ENCODE measurements at places on chromosomes 2 and 18. TPM values are rescaled to one million over a fixed set of nuclear protein-coding genes. Genes with fewer than 3 reads are reported as not detected.

FBXO15 gene
- total RNA-seq: 0.79 TPM

AFG3L2 gene
- total RNA-seq: 77.2 TPM

KRCC1 gene
- total RNA-seq: 36.6 TPM

FAM161A gene
- 2.3 TPM for total RNA-seq

FAM237A gene
- total RNA-seq: not detected

KIF5C gene
- 0.21 TPM for total RNA-seq

GORASP2 gene
- total RNA-seq: 140 TPM

DNA sequence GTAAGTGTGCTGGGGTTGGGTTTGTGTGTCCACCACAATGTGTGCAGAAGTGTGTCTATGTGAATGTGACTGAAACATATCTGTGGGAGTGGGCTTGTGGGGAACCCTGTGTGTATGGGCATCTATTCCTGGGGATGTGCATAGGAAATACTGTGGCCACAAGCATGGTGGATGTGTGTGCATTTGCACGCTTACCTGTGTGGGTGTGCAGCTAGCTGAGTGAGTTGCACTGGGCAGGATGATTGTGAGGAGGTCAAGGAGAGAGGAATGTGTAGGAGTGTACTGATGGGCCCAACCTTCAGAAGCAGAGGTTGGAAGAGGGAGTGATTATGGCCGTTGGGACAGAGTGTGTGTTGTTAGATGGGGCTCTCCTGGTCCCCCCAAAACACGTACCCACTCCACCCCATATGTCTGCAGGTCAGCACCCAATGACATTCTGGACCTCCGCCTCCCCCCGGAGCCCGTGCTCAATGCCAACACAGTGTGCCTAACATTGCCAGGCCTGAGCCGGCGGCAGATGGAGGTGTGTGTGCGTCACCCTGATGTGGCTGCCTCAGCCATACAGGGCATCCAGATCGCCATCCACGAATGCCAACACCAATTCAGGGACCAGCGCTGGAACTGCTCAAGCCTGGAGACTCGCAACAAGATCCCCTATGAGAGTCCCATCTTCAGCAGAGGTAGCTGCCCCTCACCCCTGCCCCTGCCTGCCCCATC is 1.2 kb downstream of the WNT10A start:
- no peak overlapping the region for H3K4me3 ChIP-seq
- H3K4me1 ChIP-seq: peaks cover 18% of the 10 kb centered on the region
- no peak for DNase-seq
- no peaks in the 10 kb centered on the region for H3K27me3 ChIP-seq
- no peaks in the 10 kb centered on the region for H3K36me3 ChIP-seq

- peak overlapping the region; percentile 57 for H3K4me3 ChIP-seq
- no peak overlapping the region for H3K27ac ChIP-seq
- no peak for DNase-seq
- H3K4me1 ChIP-seq: no peaks in the 10 kb centered on the region
Observed at GRCh38 chr2:130756053-130756873, 923 bp downstream of the AMER3 start.

- no peaks in the 10 kb centered on the region for H3K27me3 ChIP-seq
- H3K36me3 ChIP-seq: no peaks in the 10 kb centered on the region
- peaks cover 6% of the 10 kb centered on the region for H3K4me1 ChIP-seq
- DNase-seq: no peak
- no peak overlapping the region for H3K27ac ChIP-seq
- H3K4me3 ChIP-seq: no peak overlapping the region
Observed at GRCh38 chr18:9700261-9700796, 7.8 kb upstream of the RAB31 start.

- H3K27me3 ChIP-seq: no peaks in the 10 kb centered on the region
- no peaks in the 10 kb centered on the region for H3K4me1 ChIP-seq
- no peak overlapping the region for H3K4me3 ChIP-seq
- H3K36me3 ChIP-seq: no peaks in the 10 kb centered on the region
Observed at GRCh38 chr2:133552821-133553220, 15.4 kb downstream of the NCKAP5 start.

DNA sequence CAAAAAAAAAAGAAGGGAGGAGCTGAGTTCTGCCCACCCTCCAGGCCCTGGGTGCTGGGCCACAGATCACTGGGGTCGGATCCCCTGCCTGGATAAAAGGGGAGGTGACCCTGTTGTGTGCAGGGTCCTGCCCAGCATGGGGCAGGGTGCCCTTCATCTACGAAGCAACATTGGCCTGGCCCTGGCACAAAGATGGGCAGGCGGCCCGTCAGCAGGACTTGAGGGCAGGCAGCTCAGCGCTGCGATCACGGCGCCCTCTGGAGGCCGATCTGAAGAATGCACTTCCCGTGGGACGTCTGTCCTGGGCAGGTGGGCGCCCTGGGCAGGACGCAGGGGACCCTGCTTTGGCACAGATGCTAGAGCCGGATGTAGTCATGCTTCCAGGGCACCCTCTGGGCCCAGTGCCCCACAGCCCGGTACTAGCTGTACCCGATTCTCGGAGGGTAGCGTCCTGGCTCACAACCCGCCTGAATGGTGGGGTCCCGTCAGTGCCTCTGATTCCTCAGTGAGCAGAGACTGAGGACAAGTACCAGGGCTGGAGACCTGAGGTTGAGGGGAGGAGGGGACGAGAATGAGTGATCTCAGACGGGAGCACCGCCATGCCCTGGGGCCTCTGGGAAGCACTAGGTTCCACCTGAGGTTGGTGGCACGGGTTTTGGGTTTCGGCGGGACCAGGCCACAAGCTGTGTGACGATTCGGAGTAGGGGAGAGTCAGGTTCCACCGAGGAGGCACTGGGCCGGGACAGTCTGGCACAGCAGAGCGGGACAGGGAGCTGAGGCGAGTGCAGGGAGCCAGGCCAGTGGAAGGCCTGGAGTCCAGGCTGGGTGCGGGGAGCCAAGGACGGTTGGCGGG is 18.0 kb downstream of the ARID5A start:
- DNase-seq: peak; percentile 58
- no peaks in the 10 kb centered on the region for H3K36me3 ChIP-seq
- no peak overlapping the region for H3K4me3 ChIP-seq
- no peaks in the 10 kb centered on the region for H3K27me3 ChIP-seq
